ENCODE measurements at places on chromosomes 2 and 18.

GRCh38 chr2:143577489-143577888 lies 448.3 kb downstream of the ARHGAP15 start:
- DNase-seq: no peak

- no peak for DNase-seq
Measured at GRCh38 chr2:99032001-99032400, 96.0 kb upstream of the CRACDL start.

DNA sequence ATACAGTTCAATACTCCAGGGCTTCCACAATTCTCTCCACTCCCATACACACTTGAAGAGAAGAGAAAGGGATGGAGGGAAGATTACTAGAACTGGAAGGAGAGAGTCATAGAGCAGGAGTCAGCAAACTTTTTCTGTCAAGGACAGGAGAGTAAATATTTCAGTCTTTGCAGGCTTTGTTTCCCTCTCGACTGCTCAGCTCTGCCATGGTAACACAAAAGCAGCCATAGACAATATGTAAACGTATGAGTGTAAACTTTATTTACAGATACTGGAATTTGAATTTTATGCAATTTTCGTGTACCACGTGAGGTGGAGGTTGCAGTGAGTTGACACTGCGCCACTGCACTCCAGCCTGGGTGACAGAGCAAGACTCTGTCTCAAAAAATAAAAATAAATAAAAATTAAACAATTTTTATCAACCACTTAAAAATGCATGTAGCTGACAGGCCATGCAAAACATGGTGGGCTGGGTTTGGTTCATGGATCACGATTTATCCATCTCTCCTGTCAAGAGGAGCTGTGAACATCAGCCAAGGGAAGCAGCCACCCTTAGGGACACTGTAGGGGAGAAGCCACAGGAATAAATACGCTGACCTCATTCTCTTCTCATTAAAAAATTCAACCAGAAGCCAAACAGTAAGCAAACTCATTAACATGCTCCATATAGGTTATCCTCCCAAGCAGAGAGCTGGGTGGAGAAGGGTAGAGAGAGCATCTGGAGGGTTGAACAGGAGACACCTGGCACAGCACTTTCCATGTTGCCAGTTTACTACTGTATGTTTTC lies 266.4 kb upstream of the FN1 start:
- DNase-seq: no peak

GRCh38 chr2:86476092-86476491 lies 34.9 kb downstream of the KDM3A start:
- DNase-seq: no peak

GRCh38 chr18:55487997-55488396 lies 100.0 kb downstream of the TCF4 start:
- DNase-seq: no peak

- no peak for DNase-seq
Measured at GRCh38 chr2:98913916-98914712, 21.9 kb downstream of the CRACDL start.

- no peak for DNase-seq
Measured at GRCh38 chr2:57897920-57898319, 148.7 kb upstream of the VRK2 start.

DNA sequence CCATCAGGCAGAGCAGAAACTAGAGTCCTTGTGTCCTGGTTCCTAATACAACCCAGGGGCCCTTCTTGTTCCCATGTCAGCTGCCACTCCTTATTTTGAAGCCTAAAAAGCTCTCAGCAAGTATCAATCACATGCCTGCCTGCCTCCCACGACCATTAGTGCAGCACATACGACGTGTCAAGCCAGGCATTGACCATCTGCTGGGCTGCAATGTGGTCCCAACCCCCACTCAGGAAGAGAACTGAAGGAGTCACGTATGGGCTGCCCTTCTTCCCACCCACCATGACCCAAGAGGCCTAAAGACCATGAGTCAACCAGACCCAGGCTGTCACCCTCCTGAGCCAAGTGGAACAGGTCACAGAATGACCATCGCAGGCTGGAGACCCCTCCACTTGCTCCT lies 98.8 kb downstream of the KLHL29 start:
- no peak for DNase-seq

GRCh38 chr18:63346031-63346430 lies 21.0 kb downstream of the KDSR start:
- no peak for DNase-seq

DNA sequence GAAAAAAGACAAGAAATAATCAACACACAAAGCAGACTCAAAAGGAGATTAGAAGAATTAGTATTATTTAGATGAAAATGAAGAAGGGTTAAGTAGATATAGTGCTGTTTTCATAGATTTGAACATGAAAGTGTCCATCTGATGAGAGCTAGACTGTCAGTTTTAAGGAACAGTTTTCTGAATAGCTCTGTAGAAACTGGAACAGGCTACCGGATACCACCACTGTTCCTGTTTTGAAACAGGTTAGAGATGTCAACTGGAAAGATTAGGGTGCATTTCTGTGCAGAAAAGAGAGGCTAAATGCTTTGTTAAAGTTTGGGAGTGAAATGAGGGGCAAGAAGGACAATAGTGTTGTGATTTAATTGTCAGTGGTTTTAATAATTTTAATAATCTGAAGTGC lies 908.8 kb downstream of the CNTNAP5 start:
- no peak for DNase-seq

GRCh38 chr18:75202696-75203365 lies 6.1 kb downstream of the PTGR3 start:
- no peak for DNase-seq

DNA sequence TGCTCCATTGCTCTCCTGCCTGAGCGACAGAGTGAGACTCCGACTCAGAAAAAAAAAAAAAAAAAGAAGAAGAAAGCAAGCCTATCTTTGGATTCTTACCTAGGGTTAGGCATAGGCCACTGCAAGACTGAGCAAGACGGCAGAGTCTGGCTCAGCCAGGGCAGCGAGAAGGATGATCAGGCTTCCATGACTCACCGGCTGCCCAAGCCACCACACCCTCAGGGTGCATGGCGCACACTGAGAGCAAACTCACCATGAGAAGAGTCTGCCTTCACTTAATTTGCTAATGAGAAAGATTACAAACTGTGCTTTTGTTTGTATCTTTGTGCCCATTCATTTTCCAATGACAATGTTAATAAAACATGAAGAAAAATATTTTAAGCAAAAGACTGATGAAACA lies 8.2 kb downstream of the FAM110C start:
- no peak for DNase-seq

- no peak for DNase-seq
Measured at GRCh38 chr2:211837206-211837605, 701.4 kb downstream of the ERBB4 start.

DNA sequence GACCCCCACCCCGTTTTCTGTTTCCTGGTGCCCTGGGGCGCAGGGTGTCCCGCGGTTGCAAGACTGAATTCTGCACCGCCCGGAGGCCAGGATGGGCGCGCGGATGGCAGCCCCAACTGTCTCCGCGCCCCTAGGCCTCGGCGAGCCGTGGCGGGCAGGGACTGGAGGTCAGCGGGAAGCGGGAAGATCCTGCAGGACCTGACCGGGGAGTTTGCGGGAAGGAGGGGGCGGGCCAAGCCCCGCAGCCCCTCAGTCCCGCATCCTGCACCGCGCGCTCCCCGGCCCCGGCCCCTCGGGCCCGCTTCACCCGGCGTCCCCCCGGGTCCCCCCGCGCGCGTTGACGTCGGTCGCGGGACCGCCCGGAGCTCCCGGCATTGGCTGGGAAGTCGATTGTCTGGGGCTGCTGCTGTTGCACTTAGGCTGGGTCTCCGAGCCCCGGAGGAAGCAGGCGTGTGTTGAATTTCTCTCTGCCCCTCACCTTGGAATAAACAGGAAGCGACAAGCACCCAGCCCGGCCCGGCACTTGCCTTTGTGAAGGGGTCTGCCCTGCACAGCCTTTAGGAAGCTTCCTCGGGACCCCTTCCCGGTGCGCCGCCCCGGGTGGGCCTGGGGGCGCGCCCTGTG lies at the start of gene LDLRAD4:
LDLRAD4 (plus strand) TSS at position 393 of the 624 bp plus-strand sequence.
- DNase-seq: peak; percentile 76

DNA sequence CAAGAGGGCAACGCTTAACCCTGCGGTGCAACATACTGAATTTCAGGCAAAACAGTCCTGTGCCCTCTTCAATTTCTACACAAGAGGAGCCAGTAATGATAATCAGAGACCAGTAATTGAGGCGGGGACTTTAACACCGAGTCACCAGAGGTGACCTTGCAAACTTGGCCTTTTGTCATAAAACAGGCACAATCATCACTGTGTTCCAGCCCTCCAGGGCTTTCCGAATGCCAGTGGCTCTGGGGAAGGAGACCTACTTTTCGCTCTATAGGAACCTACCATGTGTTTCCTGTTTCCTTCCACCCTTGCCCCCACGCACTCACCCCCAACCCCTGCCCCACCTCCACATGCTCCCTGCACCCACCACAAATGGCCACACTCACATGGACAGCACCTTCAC lies 47.2 kb upstream of the LOXHD1 start:
- DNase-seq: no peak

GRCh38 chr2:11831415-11831814 lies 85.0 kb downstream of the LPIN1 start:
- no peak for DNase-seq

GRCh38 chr18:13379062-13379865 lies 160.7 kb downstream of the LDLRAD4 start:
- no peak for DNase-seq

DNA sequence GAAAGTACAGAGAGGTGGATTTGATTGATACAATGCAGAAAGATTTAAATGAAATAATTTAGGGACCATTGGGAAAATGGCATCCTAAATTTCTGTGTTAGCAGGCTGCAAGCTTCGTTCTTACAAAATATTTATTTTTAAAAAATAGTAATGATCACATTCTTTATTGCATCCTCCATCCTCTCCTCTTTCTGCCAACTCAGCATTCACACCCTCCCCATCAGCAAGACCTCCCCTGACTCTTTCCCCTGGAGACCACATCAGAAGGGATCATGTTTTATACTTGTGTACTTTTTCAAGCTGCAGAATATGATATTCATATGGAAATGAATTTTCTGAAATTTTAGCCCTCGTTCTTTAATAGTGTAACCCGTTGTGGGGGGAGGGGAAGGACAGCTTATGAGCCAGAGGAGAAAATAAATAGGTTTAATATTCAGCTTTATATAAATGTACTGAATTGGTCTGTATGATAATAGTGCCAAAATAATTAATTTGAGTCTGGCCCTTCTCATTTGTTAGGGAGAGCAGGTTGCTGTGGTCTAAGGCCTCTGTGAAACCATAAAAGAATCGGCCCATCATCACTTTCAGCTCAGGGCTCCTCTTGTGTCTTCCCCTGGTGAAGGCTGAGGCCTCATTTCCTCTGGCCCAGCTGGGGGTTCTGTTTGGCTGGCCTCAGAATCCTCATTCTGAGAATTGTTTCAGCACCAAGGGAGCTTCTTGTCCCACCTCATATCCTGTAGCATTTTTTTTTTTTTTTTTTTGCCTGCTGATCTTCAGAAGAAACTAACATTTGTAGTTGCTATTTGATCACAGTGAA lies 330.8 kb downstream of the TXNL1 start:
- DNase-seq: no peak

DNA sequence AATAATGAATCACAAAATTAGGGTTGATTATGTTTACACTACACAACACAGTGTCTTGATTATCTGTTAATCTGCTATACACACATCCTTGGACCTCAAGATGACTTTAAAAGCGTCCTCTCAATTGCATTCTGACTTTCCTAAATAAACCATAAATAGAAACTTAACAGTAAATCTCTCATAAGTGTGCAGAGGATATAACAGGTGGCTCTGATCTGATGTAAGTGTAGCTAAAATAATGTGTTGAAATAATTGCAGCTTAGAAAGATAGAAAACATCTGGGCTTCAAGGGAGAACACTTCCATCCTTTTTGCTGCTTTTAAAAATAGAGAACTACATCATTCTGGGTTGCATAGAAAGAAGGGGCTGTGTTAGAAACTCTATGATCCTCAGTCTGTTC lies 78.4 kb upstream of the EFEMP1 start:
- no peak for DNase-seq

DNA sequence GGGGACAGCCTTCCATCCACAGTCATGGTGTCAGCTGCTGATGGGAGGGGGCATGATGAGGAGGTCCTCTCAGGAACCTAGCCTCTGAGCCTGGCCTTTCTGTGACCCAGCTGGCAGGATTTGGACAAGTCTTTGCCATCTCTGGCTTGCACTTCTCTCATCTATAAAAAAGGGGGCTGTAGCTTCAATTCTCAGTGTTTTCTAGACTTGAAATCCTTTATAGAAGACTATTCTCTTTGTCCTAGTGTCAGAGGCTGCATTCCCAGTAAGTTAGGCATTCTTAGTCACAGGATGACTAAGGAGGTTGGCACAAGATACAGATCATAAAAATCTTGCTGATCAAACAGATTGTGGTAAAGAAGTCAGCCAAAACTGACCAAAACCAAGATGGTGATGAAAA lies 958.5 kb downstream of the CNTNAP5 start:
- no peak for DNase-seq

GRCh38 chr2:105255979-105256378 lies 14.4 kb downstream of the GPR45 start:
- no peak for DNase-seq

DNA sequence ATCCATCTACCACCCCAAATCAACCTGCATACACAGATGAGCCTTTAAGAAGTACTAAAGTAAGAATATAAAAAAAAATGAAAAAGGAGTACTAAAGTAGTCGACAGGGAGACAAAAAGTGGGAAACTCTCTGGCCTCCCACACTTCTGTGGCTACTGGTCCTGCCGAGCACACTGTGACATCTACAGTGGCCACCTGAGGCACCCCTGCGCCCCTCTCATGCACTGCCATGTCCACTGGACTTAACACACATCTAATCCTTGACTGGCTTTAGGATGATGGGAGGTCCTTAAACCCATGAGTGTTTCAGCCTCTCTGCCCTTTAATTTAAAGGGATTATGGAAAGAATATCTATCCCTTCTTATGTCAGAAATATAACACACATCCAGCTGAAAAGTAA lies 71.2 kb downstream of the MREG start:
- no peak for DNase-seq

GRCh38 chr2:177538323-177538722 lies 145.8 kb downstream of the AGPS start:
- no peak for DNase-seq

GRCh38 chr2:143600116-143600515 lies 470.9 kb downstream of the ARHGAP15 start:
- no peak for DNase-seq

- DNase-seq: no peak
Measured at GRCh38 chr2:63576546-63576945, 11.7 kb downstream of the WDPCP start.

GRCh38 chr18:49591271-49591670 lies 29.4 kb downstream of the LIPG start:
- DNase-seq: no peak

GRCh38 chr2:118053681-118054080 lies 34.6 kb upstream of the INSIG2 start:
- DNase-seq: no peak
